ENCODE measurements at places on chromosomes 7 and 10.

- DNase-seq, result no peak
Observed at GRCh38 chr10:47169581-47169980, 130.4 kb upstream of the GDF10 start.

DNA sequence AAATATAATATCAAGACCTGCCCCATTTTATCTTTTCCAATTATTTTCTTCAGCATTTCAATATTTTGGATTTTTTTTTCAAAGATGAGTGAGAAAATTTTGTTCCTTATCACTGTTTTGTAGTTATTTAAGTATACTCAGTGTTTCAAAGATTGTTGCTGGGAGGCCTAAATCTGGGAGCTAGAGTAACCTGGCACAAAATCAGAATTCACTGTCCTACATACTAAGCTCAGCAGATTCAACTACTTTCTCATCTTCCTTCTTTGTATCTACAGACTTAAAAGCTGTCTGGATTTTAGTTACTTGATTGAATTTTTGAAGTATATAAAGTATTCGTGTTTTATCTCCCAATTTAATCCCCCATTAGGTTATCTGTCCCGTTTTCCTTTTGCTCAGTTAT lies 85.9 kb downstream of the TAX1BP1 start:
- DNase-seq, result no peak

DNA sequence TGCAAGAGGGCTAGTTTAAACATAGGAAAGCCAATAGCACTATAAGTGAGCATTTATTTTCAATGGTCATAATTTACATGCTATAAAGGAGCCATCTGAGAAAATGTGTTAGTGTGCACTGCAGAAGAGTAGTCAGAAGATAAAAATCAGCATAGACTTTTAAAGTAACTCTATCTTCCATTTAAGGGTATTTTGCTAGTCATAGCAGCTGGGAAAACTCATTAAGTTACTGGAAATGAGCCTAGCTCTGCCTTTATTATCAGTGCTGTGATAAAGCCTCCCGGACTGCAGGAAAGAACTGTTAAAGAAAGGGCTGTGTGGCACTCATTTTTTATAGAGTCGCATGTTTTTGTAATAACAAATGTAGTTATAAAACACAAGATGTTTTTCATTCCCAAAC lies 825.8 kb upstream of the POM121L12 start:
- no peak for DNase-seq

- DNase-seq, result no peak
Observed at GRCh38 chr10:122286867-122287266, 15.8 kb downstream of the BTBD16 start.

- DNase-seq, result no peak
Observed at GRCh38 chr7:121875203-121875602, 2.2 kb downstream of the PTPRZ1 start.

GRCh38 chr7:999149-999879 lies 16.3 kb downstream of the CYP2W1 start:
- DNase-seq, result no peak

DNA sequence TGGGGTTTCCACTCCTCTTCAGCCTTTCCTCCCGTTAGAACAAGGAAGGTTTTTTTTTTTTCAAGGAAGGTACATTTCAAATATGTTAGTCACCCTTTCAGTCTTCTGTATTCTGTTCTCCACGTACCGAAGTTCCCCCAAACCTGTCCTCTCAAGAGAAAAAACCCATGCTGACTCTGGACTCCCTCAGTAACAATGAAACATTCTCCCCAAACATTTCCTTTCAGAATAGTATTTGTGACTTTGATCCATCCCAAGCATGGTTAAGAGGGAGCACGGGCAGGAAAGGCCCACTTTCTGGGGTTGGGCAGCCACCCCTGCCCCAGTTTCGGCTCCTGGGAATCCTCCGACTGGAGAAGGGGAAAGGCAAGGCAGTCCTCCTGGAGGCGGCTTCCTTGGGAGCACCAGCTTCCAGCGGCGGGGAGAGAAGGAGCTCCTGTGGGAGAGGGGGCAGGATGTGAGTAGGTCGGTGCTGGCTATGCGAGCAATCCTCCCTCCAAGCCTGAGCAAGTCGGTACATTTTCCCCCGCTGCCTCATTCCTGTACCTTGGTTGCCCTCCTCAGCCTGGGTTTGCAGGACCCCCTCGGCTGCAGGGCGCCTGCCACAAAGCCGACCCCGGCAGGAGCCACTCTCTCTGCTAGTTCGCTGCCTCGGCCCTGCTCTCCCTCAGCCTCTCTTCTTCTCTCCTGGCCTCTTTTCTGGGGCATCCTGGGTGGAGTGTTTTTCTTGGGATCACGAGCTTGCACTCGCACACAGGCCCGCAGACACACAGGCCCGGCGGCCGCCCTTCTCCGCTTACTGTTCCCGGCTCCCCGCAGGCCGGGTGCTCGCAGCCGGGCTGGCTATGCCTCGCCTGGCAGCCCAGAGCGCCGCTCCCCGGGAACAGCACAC lies 2.1 kb upstream of the HOXA1 start:
- no peak for DNase-seq

- DNase-seq, result no peak
Observed at GRCh38 chr7:42745357-42746059, 166.4 kb downstream of the C7orf25 start.
